ENCODE measurements at places on chromosomes 4 and X. TPM values are rescaled to one million over a fixed set of nuclear protein-coding genes. Genes with fewer than 3 reads are reported as not detected.

The SPP1 gene
- 508 TPM for total RNA-seq

The MAGEA2 gene
- total RNA-seq, result not detected

The TADA2B gene
- total RNA-seq, result 22.7 TPM

The TREX2 gene
- total RNA-seq, result 1.0 TPM

The MECP2 gene
- 58.3 TPM for total RNA-seq

Measured in breast epithelium (tissue), 4 donors.